Left kidney (tissue), 8 donors: ENCODE measurements at places on chromosomes 13 and 19.

DNA sequence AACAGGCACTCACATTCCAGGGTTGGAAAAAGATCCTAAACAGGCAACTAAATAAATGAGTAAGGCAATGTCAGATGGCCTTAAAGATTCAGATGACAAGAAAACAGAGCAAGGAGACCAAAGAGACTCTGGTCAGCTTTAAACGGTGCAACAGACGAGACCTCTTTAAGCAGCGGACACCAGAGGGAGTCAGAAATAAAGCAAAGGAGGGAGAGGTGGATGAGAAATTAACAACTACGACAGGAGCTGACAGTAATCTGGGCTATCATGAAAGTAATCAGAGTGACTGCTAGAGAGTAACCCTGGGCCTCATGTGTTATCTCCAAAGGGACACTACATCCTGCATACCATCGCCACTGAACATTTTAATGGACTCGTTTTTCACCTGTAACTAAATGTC, 1.1 kb downstream of the ZNF550 start:
- DNase-seq: no peak

DNA sequence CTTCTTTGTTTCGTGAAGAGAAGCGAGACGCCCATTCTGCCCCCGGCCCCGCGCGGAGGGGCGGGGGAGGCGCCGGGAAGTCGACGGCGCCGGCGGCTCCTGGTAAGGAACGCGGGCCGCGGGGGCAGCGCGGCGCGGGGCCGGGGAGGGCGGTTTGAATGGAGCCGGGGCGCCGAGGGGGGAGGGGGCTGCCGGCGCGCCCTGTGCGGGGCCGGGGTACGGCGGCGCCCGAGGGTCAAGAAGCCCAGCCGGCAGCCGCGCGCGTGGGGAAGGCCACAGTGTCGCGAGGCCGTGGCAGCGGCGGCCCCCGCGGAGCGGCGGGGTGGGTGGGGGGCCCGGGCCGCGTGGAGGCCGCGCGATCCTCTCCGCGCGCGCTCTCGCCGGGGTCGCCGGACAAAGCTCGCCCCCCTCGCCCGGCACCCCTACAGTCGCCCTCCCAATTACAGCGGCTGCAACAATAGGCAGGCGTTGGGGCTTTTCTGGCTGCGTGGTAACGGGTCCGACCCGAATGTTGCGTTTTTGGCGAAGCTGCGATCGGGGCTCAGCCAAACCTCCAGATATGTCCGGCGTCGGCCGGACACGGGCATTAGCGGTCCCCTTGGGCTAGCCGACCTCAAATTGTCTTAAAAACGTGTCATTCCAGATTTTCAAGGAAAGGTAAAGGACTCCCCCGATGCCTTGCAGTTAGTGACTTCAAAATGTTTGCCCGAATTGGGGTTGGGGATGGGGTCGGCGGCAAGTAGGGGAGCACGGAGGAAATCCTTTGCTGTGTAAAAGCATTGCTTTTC, 437 bp downstream of the SMARCA4 start:
- DNase-seq: peak; percentile 39

DNA sequence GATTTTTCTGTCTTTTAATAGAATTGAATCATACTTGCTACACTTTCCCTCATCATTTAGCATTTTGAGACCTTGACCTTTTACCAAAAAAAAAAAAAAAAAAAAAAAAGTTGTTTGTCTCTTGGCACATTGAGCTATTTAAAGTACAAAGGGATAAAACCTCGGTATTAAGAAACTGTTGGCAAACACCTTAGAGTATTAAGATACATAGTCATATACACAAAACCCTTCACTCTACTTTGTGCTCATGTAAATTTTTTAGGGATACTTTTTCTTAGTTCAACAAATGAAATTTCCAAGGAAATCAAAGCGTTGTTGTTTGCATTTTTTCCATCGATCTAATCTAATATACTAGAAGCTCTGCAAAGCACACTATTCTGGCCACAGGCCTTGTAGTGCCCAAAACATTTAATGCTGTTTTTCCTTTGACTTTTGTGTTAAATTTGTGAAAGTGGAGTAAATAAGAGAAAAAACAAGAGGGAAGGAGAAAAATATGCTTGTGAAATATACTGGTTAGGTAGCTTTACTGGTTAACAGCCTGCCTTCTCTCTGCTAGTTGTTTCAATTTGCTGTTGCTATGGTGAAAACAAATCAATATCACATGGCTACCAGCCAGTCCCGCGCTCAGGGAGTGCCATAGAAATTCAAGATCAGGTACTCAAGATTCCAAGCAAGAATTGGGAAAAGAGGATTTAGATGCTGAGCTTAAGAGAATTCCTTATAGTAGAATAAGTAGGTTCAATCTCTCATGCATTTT, 2.6 kb downstream of the MBNL2 start:
- peak; percentile 54 for DNase-seq

GRCh38 chr19:29285187-29285687, 72.3 kb upstream of the UQCRFS1 start:
- no peak for DNase-seq

GRCh38 chr13:43758834-43759233, 27.9 kb downstream of the ENOX1 start:
- DNase-seq: no peak

- DNase-seq: no peak
Measured at GRCh38 chr19:1910177-1910576, 5.0 kb downstream of the ADAT3 start.

GRCh38 chr19:48695743-48696352, at the start of gene FUT2:
TSS of gene FUT2 (plus strand) at chr19:48695971. CDS start at chr19:48702957, 6,986 bp downstream.
- DNase-seq: no peak

DNA sequence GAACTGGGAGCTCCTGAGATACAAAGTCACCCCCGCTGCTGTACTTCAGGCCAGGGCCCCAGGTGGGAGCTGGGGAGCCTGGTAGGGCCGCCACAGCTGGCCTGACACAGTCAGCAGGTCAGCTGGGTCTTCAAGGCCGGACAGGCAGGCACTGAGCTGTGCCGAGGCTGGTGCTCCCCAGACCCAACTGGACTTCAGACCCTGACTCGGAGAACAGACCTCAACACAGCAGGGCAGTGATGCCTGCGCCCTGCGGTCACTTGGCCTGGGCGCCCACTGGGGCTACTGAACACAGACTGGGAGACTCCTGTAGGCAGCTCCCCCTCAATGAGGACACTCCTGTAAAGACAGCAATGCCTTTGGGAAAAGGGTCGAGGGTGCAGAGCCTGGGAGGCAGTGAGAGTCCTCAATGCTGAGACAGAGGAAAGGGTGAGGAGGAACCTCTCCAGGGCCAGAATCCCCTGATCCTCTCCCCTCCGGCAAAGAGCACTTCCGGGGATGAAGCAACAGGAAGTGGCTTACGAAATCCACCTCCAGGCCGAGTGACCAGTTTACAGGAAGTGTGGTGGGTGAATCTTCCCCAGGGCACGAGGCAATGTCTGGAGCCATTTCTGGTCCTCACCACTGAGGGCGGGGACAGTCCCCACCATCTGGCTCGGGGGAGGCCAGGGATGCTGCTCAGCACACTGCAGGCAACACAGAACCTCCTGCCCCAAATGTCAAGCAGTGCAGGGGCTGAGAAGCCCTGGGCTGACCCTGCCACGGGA, 40.8 kb upstream of the ISYNA1 start:
- no peak for DNase-seq

- DNase-seq: no peak
Measured at GRCh38 chr19:19457671-19458070, 52.2 kb downstream of the GATAD2A start.

DNA sequence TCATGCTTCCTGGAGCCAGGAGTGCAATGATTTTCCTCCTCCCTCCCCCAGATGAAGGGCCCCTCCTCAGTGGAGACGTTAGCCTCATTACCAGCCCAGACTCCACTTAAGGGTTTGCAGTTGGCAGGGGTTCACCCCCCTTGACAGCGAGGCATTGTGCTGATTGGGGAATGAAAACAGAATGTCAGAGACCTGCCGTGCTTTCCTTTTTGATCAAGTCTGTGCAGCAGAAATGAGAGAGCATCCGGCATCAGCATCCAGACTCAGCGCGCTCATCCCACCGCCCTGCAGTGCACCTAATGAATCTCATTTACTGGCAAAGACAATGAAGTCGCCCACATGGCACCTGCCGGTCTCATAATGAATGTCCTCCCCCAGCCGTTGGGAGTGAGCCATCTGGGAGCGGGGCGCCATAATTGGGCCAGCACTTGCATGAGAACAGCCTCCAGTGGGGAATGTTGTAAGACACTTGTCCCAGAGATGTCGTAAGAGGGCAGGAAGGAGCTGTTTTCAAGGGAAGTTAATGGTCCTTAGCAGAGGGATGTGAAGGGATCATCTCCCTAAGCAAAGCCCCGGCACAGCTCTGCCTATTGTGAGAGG, 98.3 kb upstream of the UQCRFS1 start:
- DNase-seq: peak; percentile 46

- DNase-seq: no peak
Measured at GRCh38 chr13:60019119-60019993, 144.4 kb downstream of the DIAPH3 start.

DNA sequence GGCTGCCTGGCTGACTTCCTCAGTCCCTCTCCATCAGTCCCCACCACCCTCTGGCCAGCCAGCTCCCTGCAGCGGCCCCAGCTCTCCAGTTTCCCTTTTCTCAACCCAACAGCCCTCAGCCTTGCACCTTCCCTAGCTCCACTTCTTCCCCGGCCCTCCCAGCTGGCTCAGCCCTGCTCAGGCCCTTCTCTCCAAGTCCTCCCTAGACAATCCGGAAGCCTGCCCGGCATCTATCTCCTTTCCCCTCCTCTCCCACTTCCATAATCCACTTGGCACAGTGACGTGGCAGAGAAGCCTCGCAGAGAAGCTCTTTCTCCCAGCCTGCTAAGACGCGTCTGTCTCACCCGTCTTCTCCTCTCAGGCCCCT, 1.1 kb downstream of the UBXN6 start:
- no peak for DNase-seq

- no peak for DNase-seq
Measured at GRCh38 chr19:21023901-21024300, 3.4 kb downstream of the ZNF430 start.

GRCh38 chr19:47882890-47883289, 3.2 kb downstream of the SULT2A1 start:
- no peak for DNase-seq

- no peak for DNase-seq
Measured at GRCh38 chr13:106651442-106651841, 83.5 kb upstream of the ARGLU1 start.

DNA sequence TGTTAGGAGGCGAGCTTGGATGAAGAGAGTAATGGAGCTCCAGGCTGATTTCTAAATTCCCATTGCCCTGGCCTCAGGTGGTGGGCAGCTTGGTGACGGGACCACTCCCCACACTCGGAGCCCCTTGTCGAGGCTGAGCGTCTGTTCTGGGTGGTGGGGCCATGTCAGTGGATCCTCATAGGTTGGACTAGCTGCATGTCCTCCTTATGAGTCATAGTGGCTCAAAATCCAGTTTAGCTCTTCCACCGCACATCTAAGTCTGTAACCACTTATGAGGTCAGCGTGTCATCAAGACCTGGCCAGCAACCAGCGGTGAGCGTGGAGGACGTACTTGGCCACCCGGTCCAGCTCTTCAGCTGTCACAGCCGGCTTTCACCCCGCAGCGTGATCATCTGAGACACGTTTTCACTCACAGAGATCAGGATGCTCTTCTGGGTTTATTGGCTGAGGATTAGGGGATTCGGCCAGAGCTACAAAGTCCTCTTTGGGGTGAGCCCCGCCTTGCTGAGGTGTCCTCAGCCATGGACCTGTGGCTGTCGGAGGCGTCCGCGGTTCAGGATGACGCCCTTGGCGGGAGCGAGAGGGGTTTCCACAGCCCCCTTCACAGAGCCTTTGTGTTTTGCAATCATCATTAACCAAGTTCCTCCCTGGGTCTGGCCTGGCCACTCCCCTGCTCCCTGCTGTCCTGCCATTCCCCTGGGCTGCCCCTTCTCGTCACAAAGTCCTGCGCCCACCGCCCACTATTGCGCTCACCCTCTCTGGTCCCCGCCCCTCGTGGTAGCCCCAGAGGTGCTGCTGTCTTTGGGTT, 41.9 kb downstream of the ADPRHL1 start:
- no peak for DNase-seq

GRCh38 chr19:28018499-28018898, 1194.5 kb downstream of the UQCRFS1 start:
- DNase-seq: no peak

DNA sequence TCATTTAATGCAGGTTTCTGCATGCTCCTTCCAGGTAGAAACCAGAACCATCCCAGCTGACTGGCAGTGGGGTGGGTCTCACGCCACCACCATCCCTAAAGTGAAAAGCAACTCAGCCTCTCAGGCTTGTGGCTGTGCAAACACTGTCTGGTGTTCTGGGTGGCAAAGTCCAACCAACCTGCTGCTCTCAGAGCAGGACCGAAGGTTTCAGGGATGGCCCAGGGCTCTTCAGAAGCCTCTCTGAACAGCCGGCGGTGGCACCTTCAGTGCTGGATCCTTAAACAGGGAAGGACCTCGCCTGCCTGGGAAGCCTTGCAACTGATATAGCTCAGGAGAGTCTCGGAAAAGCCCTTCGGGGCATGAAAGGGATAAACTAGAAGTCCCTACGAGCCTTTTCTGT, 100.8 kb downstream of the COL4A1 start:
- DNase-seq: no peak

DNA sequence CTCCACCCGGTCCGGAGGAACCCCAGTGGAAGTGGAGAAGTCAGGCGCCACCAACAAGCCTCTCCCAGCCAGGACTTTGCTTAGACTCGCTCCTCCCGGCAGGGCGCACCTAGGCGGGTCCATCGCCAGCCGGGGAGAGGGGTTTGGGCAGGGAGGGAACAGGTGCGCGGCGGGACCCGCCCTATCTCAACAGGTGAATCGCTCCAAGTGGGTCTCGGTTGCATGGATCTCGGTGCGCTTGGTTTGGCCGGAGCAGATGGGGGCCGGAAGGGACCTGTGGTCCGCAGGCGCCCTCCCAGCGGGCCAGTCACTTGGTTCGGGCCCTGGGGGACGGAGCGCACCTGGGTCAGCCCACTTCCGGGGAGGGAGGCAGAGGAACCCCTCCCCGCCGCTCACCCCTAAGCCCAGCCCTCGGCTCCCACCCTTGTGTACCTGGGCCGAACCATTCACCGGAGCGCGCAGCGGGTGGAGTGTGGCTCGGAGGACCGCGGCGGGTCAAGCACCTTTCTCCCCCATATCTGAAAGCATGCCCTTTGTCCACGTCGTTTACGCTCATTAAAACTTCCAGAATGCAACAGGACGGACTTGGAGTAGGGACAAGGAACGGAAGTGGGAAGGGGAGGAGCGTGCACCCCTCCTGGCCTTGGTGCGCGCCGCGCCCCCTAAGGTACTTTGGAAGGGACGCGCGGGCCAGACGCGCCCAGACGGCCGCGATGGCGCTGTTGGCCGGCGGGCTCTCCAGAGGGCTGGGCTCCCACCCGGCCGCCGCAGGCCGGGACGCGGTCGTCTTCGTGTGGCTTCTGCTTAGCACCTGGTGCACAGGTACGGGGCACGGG, at the start of gene LSR:
Gene LSR (plus strand): TSS at position 693 of the 836 bp plus-strand sequence. CDS start 21 bp downstream, at position 714.
- peak; percentile 90 for DNase-seq

GRCh38 chr19:4051175-4052101, 15.3 kb downstream of the ZBTB7A start:
- DNase-seq: no peak

DNA sequence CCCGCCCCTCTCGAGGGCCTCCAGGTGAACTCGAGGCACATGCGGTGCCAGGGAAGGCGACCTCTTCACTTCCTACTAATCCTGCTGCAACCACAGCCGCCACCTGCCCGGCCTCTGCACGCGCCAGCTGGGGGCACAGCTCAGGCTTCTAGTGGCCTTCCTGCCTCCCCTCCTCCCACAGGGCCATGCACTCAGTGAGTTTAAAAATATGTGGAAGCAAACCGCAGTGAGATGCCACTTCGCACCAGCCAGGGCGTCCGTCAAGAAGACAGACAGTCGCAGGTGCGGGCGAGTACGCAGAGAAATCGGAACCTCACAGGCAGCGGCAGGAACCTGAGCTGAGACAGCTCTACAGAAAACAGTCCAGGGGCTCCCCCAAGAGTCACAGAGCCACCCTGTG, 10.4 kb downstream of the LMNB2 start:
- DNase-seq: no peak
